ENCODE measurements at places on chromosomes 5 and 9. TPM values are rescaled to one million over a fixed set of nuclear protein-coding genes. Genes with fewer than 3 reads are reported as not detected.
A peak's percentile ranks its signal among the peaks of the same experiment; 100 is the strongest.

GRCh38 chr9:78892182-78892581 is 595.3 kb downstream of the PSAT1 start:
- no peak for DNase-seq

- no peak for DNase-seq
Observed at GRCh38 chr5:139676406-139676805, 28.3 kb downstream of the CXXC5 start.

DNA sequence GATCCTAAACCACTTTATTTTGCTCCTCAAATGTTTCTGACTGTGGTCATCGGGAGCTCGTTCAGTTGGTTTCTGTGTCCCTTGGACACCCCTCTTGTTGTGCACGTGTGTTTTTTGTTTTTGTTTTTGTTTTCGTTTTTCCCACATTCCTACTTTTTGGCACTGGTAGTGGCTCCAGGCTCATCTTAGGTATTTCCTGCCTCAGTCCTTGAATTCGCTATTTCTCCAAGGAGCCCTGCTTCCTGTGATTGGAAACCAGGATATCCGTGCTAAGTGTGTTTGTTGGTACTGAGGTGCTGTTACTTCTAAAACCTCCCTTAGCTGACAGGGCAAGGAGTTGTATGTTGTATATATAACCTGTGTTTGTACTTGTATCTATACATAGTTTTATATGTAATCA is 5.9 kb downstream of the HMCN2 start:
- DNase-seq: no peak

- no peak for DNase-seq
Observed at GRCh38 chr5:116626945-116627679, 52.5 kb upstream of the SEMA6A start.

DNA sequence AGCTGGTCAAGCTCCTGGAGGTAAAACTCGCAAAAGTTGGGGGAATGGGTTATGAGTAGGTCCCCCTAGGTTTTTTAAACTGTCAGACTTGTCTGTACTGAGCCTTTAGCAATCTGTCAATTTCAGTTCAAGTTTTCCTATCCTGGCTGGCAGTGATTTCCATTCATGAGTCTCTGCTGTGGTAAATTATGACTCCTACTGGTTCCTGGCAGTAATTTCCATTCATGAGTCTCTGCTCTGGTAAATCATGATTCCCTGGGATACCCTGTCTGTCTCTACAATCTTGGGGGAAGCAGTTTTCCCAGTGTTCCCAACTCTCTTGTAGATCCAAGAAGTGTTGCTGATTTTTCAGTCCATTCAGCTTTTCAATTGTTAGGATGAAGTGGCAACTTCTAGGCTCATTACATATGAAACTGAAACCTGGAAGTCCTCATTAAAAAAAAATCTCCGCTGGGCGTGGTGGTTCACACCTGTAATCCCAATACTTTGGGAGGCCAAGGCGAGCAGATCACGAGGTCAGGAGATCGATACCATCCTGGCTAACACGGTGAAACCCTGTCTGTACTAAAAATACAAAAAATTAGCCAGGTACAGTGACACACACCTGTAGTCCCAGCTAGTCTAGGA is 91.3 kb upstream of the GPBP1 start:
- DNase-seq: no peak

- DNase-seq: no peak
Observed at GRCh38 chr5:158033076-158033475, 174.1 kb upstream of the CLINT1 start.

DNA sequence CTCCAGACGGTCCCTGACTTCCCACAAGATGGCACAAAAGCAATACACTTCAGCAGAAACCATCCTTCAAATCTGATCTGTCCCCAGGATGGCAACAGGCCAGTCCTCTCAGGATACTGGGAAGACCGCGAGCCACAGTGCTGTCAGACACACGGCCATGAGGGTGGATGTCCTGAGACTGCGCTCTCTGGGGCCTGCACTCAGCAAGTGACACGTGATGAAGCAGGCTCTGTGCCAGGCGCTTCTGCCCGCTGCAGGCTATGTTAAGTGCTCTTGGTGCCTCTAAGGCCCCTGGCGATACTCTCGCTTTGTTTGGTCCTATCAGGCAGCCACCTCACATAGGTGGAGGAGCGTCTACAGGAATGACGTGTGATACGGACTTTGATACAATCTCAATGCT is 7.1 kb downstream of the BRD9 start:
- no peak for DNase-seq

DNA sequence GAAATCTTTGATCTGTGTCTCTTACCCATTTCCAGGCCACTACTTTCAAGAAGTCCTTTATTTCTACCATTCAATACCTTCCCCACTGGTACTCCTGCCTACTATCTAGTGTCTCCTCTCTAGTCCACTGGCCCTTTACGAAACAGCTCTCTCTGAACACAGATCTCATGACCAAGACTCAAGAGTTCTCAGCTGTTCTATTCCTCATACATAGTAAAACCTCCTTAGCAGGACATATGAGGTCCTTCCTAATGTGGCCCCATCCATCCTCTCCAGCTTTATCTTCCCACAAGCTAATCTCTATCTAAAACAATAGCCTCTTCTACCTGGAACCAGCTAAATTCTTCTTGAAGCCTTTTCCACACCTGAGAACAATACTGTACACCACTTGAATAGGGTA is 2.6 kb downstream of the TEX10 start:
- DNase-seq: no peak

DNA sequence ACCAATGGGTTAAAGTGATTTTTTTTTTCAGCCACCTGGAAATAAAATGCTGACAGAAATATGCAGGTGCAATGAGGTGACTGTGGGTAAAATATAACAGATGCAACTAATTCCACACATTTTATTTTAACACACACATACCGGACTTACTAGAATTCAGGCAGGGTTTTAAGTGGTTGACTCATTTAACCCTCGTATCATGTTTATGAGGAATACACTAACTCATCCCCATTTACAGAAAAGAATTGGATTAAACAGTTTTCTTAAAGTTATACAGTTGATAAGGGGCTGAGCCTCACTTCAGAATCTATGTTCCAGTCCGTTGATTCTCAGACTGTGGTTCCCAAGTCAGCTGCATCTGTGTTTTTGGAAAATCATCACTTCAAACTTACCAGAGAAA is 207.5 kb downstream of the CHSY3 start:
- no peak for DNase-seq

DNA sequence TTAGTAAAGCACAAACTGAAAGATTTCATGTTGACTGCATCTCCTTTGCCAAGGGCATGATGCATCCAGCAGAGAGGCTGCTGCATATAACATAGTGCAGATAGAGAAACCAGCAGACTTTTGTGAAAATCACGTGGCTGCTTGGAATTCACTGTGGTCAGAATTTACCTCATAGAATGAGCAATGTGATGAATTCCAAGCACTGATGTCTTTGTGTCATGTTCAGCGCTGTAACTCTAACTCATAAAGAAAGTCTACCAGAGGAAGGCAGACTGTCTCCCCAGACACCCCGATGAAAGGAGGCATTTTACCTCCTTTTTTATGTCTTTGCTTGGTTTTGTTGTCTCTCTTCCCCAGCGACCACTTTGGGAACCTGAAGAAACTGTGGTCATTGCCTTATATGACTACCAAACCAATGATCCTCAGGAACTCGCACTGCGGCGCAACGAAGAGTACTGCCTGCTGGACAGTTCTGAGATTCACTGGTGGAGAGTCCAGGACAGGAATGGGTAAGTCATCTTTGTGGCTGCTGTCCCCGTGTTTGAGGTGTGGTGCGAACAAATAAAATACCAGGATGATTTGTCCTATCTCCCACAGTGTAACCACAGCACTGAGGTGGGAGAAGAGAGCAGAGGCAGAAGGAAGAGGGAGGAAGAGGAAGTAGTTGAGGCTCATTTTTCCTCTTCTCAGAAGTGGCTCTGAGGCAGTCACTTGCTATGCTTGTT is 42.0 kb downstream of the ITK start:
- DNase-seq: no peak

GRCh38 chr9:100277166-100277979 is 75.4 kb downstream of the TEX10 start:
- DNase-seq: no peak

- peak; percentile 48 for DNase-seq
Observed at GRCh38 chr5:154273028-154273617, 82.6 kb downstream of the GALNT10 start.

DNA sequence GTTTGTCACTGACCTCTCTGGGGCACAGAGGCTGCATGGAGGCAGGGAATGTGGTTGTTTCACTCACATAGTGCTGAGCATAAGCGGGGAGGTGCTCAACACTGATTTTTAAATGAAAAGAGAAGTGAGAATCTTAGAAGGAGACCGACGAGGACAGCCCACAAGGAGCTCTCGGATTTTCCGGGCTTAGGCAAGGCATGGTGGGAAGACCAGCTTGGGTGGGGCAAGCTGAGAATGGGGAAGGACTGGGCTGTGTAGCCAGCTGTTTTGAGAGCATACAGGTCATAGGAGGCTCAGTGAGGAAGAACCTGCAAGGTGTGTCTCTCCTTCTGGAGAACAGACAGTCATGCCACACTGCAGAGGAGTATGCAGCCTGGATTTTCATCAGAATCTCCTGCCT is 86.0 kb upstream of the TNFSF8 start:
- no peak for DNase-seq

DNA sequence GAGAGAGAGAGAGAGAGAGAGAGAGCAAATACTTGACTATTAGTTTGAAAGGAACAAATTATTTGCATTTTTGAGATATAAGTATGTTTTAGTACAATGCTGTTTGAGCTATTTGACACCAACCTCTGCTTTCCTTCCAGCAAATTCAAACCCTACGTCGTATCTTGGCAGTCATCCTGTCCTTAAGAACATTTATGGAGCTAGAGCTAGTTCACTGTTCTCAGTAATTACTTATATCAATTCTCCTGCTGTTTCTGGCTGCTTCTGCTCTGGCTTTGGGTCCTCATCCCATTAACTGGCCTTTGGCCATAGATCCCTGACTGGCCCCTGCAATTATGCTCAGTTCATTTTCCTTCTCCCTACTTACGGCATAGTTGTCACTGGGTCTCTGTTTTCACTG is 19.9 kb upstream of the ERAP2 start:
- no peak for DNase-seq

GRCh38 chr5:153539983-153540382 is 49.5 kb downstream of the GRIA1 start:
- DNase-seq: no peak

GRCh38 chr9:7507026-7507425 is 292.6 kb downstream of the DMAC1 start:
- no peak for DNase-seq

- DNase-seq: no peak
Observed at GRCh38 chr5:134084570-134084969, 29.9 kb upstream of the TCF7 start.

DNA sequence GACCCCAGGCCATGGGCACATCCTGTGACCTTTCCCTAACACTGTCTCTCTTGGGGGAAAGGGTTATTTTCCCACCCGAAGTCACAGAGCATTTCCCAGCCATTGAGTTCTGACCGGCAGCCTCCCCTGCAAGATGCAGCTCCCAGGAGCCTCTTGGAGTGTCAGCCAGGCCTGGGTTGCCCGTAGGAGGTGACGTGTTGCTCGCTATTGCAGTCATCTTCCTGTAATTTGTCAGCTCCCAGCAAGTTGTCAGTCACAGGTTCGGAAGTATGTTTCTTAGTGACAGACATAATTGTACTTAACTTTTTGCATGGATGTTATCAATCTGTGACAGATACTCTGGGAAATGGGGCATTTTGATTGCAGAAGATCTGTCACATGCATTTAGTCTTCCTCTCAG is 74.5 kb downstream of the MVB12B start:
- DNase-seq: no peak

- DNase-seq: no peak
Observed at GRCh38 chr5:148806520-148806931, 19.9 kb upstream of the ADRB2 start.

- DNase-seq: no peak
Observed at GRCh38 chr9:92749071-92749933, 15.3 kb downstream of the BICD2 start.

DNA sequence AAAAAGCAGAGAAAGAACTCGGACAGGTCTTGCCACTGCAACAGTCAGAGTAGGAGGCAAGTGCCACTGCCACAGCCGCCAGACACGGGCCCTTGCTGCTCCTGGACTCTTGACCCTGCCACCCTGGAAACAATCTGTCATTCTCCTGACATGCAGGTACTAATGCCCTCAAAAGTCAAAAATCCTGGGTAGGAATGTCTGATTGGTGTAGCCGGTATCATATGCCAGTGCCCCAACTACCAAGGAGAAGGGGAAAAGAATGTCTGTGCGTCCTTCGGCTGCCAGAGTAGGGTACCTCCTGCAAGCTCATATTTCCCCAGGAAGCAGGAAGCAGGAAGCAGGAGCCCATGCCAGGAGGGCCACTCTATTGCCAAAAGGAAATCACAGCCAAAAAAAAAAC is 30.5 kb upstream of the F2RL1 start:
- DNase-seq: no peak

- DNase-seq: no peak
Observed at GRCh38 chr9:128972956-128973355, 25.5 kb downstream of the NUP188 start.

The GPX8 gene
- total RNA-seq: 32.6 TPM

The SHISAL2B gene
- total RNA-seq: not detected

The PLPP7 gene
- 11.7 TPM for total RNA-seq

The HSPB3 gene
- 1.2 TPM for total RNA-seq

The RAPGEF1 gene
- total RNA-seq: 37.2 TPM

The RASGRF2 gene
- 44.8 TPM for total RNA-seq

The BAAT gene
- total RNA-seq: 0.12 TPM
